ENCODE measurements at places on chromosomes 11 and 22.

GRCh38 chr11:79438631-79439409 is 2.0 kb downstream of the TENM4 start:
- no peak for DNase-seq

- peak; percentile 70 for DNase-seq
Measured at GRCh38 chr11:61897387-61898246, 6.3 kb upstream of the FADS3 start.

DNA sequence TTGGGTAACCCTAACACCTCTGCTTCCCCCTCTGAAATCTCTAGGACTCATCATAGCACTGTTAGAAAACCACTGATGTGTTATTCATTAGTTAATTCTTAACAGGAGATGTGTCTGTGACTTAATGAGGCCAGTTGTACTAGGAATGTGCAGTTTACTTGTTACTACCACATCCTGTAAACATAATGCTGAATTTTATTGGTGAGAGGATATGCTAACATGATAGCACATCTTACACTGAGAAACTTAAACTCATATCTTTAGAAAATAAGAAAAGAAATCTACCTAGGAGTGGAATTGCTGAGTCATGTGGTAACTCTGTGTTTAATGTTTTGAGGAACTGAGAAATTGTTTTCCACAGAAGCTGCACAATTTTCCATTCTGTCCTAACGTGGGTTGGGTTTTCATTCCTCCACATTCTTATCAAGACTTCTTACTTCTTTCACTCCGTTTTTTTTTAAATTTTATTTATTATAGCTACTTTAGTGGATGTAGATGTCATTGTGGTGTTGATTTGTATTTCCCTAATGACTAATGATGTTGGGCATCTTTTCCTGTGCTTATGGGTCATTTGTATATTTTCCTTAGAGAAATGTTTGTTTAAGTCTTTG is 33.7 kb downstream of the RNF121 start:
- DNase-seq, result no peak

DNA sequence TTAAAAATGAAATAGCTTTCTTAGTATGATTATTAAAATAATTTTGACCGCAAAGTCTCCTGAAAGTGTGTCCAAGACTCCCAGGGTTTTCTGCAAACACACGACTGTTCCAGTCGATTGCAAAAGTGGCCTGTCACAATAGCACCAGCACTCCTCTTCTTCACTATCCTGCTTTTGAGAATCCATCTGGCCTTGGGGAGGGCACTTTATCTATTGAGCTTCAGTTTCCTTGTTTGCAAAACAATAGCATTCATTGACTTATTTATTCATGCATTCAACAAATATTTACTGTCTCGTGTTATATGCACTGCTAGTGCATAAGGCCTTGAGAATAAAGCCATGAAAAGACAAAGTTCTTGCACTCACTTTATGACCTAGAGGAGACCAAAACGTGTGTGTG is 96.2 kb upstream of the NTM start:
- DNase-seq, result no peak

All from activated CD4-positive, alpha-beta T cell treated with anti-CD3 and anti-CD28 coated beads, Interleukin-2, amount 50 U/mL, for 24 hours (primary cell).